Tibial nerve (tissue), 4 donors: ENCODE measurements at places on chromosomes 5 and 9. TPM values are rescaled to one million over a fixed set of nuclear protein-coding genes. Genes with fewer than 3 reads are reported as not detected.

Gene CARD6
- total RNA-seq = 12.0 TPM

Gene LHX6
- 5.0 TPM for total RNA-seq

Gene INSL4
- not detected for total RNA-seq

Gene LCP2
- total RNA-seq = 27.5 TPM

DNA sequence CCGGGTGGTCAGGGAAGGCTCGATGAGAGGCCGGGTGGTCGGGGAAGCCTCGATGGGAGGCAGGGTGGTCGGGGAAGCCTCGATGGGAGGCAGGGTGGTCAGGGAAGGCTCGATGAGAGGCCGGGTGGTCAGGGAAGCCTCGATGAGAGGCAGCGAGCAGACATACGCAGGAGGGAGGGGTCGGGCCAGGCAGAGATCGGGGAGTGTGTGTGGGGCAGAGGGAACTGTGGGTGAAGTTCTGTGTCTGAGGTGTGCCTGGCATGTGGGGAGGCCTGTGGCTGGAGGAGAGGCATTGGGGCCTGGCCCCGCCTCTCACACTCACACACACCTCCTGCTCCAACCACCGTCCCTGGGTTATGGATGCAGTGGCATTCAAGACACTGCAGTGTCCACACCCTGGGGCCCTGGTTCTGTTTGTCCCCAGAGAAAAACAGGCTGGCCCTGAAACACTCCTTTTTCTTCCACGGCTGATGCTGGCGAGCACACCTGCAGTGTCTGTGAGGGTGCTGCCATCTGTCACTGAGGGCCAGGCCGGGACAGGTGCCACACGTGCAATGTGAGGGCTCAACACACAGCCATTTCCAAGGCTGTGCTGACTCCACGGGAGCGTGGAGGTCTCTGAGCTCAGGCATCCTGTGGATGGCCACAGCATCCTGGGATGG lies 6.5 kb upstream of the PLEKHG4B start:
- DNase-seq = no peak

- DNase-seq = no peak
Observed at GRCh38 chr9:34551751-34552605, 29.2 kb upstream of the ENHO start.

DNA sequence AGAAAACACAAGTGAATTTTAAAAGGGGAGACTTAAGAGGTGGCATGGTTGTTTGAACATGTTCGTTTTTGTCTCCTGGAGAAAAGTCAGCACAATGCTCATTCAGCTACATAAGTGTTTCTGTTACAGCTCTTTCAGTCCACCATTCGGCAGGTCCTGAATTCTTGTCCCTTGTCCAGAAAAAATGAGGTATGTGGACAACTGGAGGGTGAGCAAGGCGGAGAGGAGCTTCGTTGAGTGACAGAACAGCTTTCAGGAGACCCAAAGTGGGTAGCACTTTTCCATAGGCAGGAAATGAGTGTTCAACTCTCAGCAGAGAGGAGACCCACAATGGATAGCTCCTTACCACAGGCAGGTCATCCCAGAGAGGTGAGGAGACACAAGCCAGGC lies 4.9 kb downstream of the PDCD1LG2 start:
- no peak for DNase-seq
